ENCODE measurements at places on chromosomes 1 and 21.

GRCh38 chr1:10250663-10251062 lies 40.3 kb downstream of the KIF1B start:
- no peak for DNase-seq

GRCh38 chr1:214953901-214954616 lies 128.5 kb upstream of the KCNK2 start:
- no peak for DNase-seq

- DNase-seq = no peak
Measured at GRCh38 chr21:44449473-44450363, 5.6 kb upstream of the LRRC3 start.

DNA sequence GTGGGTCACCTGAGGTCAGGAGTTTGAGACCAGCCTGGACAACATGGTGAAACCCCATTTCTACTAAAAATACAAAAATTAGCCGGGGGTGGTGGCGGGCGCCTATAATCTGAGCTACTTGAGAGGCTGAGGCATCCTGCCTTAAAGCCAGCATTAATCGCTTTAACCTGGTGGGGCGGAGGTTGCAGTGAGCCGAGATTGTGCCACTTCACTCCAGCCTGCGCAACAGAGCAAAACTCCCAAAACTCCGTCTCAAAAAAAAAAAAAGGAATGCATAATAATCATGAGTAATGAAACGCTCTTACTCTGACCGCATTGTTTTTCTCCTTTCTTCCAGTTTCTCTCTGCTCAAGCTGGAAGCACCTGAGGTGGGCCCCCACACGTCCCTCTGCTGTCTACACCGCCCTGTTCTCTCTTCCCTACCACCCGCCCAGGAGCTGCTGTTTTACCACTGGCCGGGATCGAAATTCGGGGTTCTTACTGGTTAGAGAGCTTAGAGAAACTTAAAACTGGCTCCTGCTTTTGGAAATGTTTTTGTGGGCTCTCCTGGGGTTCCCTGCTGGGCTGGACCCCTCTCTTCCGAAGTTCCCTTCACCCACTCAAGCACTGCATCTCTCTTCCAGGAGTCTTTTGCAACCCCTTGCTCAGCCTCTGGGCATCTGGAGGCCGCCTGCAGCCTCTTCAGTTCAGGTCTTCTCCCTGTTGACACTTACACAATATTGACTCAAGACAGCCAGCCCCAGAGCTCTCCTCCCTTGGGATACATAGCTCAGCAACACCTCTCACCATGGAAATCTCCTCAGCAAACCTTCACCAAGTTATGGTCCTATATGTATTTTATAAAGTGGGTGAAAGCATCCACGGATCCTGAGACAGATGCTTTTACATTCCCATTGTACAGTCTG lies 62.5 kb downstream of the FAM163A start:
- no peak for DNase-seq

DNA sequence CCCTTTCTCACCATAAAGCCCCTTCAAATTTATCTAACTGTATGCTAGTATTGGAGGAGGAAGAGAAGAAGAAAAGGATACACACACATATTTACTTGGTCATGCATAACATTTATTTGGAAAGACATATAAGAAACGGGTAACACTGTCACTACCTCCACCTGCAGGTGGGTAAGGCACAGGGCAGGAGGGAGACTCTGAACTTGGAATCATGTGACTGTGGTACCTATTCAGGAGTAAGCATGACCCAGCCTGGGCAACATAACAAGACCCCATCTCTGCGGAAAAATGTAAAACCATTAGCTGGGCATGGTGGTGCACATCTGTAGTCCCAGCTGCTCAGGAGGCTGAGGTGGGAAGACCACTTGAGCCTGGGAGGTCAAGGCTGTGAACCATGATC lies 1.4 kb upstream of the PADI6 start:
- no peak for DNase-seq

GRCh38 chr1:59814180-59814900 lies 409 bp upstream of the HOOK1 start:
- DNase-seq = peak; percentile 25

GRCh38 chr1:237223419-237223818 lies 181.4 kb downstream of the RYR2 start:
- DNase-seq = no peak
